ENCODE measurements at places on chromosomes 2 and 18.
A peak's percentile ranks its signal among the peaks of the same experiment; 100 is the strongest.

DNA sequence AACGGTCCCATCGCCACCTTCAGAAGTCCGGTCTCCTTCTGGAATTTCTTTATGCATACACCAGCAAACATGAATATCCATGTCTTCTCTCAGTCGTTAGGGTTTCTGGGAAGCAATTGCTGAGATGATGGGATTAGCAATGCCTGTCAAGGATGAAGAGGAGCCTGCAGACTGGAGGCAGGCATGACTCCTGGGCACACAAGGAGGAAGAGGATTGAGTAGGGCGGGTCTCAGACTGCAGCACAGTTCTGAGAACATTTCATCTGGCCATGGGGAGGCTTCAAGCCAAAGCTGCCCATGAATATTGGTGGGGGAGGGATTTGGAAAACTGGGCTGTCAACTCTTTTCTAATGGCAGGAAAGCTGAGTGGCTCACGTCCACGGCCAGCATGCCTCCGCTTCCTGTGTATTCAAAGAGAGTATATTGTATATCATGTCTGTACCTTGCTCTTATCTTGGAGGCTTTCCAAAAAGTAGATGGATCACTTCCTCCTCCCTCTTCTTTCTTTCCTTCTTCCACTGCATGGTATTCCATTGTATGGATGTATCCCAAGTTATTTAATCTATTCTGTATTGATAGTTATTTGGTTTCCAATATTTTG is 24.5 kb downstream of the MC2R start:
- DNase-seq, result no peak

DNA sequence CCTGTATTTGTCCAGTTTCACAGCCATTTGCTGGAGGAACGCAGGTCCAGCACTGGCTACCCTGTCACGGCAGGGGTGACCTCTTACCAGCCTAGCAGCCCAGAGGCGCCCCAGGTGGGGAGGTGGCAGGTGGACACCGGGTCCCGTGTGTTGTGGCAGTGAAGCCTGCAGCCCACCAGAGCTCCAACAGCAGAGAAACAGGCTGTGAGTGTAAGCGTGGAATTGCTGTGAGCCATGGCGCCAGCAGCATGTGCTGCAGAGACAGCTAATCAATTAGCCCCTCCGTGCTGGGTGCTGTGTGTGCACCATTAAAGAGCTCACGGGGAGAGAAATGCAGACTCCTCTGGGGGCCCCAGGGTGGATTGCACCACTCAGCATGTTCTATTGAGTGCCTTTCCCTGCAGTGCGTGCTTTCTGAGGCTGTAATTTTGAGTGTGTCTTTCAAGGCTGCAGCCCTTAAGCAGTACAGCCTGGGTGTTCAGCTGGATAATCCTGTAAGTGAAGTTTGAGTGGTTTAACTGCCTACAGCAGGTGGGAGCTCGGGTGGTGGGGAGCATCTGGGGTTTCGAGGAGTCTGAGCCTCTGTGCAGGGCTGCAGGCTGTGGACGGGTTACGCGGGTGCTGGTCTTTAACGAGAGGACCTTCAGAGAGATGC is 15.9 kb downstream of the RTP5 start:
- DNase-seq, result no peak

DNA sequence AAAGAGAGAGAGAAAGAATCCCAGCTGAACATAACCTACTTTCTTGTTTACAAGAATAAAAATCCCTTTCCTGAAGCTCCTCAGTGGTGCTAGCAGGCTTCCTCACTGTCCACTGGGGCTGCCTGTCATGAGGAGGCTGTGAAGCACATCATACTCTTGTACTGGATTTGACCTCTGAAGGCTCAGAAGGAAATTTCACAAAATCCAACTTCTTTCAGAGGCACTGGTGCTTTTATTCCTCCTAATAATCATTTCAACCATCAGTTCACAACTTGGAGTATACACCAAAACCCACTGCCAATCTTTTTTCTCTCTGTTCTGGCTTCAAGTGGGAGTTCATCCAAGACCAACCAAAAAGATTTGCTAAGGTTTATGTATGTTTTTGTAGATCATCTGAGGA is 48.5 kb downstream of the TMX3 start:
- no peak for DNase-seq

DNA sequence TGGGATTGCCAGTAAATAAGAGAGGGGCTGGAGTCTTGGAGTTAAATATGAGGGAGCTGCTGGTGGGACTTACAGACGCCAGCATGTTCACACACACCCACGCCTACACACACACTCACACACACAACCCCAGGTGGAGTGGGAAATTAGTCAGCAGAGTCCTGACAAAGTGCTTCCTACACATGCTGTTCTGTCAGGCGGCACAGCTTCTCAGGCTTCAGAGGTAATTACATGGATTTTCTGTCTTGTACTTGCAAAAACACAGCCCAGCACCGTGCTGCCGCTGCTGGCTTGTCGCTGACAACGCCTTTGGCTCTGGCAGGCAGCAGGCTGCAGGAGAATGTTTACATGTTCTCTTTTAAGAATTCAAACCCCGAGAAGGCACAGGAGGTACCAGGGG is 1186.3 kb upstream of the CELF4 start:
- DNase-seq, result no peak

GRCh38 chr2:168196764-168197180 is 50.6 kb downstream of the STK39 start:
- DNase-seq, result no peak

- DNase-seq, result peak; percentile 52
Measured at GRCh38 chr2:59888015-59888414, 665.4 kb downstream of the BCL11A start.

DNA sequence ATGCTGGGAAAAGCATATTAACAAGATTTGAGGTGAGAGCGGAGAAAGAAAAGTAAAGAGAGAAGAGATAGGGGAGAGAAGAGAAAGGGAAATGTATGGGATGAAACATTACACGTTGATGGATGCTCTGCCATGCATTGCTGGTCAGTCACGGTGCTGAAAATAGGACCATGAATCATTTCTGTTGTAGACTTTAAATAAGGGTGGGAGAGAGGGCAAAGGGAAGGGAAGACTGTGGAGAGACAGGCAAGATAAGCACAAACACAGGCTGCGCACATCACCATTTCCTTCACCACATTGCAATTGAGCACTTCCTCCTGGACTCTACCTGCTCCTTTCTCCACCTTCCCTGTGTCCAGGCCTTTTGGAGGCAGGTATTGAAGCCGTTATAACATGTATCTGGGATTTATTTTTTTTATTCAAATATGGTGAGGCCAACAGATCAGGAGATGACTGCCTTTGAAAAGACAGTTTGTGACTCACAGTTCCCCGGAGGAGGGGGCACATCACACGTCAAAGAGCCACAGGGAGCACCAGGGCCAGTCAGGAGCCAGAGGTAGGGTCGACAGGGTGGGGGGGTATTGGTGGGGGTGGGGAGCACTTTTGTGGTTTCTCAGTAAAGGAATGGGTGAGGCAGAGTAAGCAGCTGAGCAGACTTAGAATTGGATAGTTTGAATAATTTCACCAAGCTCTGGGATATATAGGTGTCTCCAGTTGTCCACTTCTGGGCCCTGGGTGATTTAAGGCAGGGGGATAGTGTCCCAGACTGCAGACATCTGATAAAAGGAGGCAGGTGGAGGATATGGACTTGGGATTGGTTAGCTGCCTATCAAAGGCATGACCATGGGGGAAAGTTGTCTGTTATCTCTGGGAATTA is 372.8 kb upstream of the ST6GAL2 start:
- no peak for DNase-seq

- DNase-seq, result no peak
Measured at GRCh38 chr2:149561309-149561926, 26.2 kb downstream of the MMADHC start.

DNA sequence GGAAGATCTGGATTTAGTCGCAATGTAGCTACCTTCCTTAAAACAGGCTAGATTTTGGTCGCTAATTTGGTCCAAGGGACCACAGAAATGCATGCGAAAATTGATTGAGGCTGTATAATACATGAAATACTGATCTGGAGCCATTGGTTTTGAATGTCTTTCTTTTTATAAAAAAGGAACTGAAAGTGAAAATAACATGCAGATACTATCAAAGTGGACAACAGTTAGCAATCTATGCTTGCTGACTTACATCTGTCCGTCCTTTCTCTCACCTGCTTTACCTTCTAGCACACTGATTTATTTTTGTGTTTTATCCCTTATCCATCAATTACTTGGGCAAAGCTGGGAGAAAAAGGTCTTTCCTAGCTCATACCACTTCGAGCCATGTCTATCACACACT is 1459.8 kb upstream of the ACVR2A start:
- DNase-seq, result no peak

- DNase-seq, result no peak
Measured at GRCh38 chr2:16075045-16076012, 135.0 kb downstream of the MYCN start.

DNA sequence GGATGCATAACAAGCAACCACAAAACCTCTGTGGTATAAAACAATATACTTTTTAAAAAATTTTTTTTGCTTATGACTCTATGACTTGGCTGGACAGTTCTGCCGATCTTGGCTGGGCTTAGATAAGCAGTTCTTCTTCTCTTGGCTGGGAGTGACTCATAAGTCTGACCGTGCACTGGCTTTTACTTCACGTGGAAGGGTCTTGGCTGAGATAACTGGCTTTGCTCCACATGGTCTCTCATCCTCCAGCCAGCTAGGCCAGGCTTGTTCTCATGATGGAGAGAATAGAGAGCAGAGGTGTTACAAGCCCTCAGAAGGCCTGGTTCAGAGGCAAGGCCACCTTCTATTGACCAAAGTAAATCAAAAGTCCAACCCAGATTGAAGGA is 178.9 kb upstream of the SERPINE2 start:
- DNase-seq, result no peak

DNA sequence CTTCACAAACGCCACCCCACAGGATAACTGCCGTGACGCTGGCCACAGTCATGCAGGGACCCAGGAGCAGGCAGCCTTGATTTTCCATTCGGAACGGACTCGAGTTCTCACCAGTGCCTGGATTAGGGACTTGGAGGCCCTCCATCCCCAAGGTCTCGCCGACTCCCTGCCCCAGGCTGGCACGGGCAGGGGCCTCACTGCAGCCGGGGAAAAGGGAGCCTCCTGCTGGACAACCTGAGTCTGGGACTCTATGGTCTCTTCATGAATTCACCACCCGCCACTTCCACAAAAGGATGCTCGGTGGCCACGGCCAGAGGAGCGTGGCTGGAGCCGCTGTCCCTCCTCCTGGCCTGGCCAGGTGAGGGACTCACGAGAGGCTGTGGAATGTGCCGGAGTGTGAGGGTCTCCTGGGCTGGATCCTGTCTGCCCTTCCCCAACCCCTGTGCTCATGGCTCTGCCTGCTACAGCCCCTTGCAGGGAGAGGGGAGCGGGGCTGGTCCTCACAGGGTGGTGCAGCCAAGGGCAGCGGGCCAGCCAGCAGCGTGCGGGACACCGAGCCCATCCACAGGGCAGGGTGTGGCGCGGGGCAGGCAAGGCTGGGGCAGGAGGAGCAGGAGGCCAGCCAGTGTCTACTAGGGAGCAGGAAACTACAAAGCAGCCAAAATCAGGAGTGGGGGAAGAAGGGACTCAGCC is 42.3 kb downstream of the AQP12A start:
- DNase-seq, result no peak

DNA sequence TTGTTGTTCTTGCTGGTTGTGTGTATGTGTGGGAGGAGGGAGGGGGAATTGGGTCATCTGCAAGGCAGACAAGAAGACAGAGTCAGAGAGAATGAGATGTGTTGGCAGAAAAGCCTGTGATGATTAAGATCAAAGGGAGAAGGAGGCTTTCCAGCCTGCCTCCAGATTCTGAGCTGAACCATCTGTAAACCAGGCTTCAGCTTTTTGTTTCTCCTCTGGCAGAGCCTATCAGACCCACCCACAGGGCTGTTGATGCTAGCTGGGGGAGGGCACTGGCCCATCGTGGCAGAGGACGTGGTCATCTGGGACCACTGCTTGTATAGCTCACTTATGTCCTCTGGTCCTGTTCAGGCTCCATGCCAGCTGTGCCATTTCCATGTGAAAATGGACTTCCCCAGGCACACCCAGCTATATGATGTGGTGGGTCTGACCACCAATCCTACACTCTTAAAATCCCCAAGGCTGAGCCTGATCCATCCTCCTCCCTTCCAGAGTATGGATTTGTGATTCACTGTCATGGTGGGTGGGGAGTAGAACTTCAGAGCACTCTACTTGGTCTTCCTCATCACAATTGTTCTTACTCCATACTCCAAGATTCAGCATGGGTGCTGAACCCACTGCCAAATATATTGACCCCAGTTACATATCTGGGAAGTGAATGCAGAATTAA is 27.8 kb upstream of the COL6A3 start:
- no peak for DNase-seq

DNA sequence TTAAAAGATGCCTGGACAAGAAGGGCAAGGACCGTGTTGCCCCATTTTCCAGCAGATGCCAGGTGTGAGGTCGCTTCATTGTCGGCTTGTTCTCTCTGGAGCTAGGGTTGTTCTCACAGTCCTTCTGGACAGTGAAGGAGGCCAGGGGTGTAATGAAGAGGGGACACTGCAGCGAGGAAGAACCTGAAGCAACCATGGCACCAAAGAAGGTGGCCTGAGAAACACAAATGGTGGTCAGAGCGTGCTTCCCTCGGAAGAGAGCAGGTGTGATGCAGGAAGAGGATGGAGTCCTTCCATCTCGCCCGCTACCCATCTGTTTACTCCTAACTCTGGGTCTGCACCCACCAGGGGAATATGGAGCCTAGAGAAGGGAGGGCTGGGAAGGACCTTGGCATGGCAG is 50.3 kb upstream of the TWIST2 start:
- DNase-seq, result no peak

DNA sequence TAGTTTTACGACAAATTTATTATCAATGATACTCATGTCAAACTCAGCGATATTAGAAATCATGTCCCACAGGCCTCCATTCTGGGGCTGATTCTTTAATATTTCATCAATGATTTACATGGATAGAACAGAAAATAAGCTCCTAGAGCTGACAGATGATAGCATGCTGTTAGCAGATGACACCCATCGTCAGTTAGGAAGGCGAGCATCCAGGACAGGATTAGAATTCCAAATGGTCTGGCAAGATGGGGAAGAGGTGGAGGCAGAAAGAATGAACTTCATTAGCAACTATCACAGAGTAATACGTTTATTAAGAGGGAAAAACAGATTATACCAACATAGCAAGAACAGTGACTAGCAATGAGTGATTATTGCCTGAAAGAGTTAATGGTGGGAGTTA is 46.2 kb upstream of the ACVR1 start:
- no peak for DNase-seq

DNA sequence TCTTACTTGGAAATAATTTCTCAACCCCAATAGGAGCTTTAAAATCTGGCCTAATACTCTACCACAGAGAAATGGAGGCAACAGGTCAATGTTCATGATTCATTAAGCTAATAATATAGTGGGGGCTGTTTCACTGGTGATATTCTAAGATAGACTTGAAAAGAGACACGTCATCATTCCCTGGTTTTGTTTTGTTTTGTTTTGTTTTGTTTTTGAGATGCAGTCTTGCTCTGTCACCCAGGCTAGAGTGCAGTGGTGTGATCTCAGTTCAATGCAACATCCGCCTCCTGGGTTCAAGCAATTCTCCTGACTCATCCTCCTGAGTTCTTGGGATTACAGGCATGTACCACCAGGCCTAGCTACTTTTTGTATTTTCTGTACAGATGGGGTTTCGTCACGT is 37.5 kb upstream of the SOS1 start:
- no peak for DNase-seq

GRCh38 chr2:11697103-11697871 is 27.3 kb upstream of the NTSR2 start:
- no peak for DNase-seq

Measured in activated CD8-positive, alpha-beta memory T cell treated with anti-CD3 and anti-CD28 coated beads, Interleukin-2, amount 10 ng/mL, durations not matched to agents 7 days and 5 days (primary cell).